HuH-7.5 (cell line): ENCODE measurements at places on chromosomes 5 and 9.

- DNase-seq = peak; percentile 47
Observed at GRCh38 chr5:150523472-150524350, 15.8 kb downstream of the NDST1 start.

DNA sequence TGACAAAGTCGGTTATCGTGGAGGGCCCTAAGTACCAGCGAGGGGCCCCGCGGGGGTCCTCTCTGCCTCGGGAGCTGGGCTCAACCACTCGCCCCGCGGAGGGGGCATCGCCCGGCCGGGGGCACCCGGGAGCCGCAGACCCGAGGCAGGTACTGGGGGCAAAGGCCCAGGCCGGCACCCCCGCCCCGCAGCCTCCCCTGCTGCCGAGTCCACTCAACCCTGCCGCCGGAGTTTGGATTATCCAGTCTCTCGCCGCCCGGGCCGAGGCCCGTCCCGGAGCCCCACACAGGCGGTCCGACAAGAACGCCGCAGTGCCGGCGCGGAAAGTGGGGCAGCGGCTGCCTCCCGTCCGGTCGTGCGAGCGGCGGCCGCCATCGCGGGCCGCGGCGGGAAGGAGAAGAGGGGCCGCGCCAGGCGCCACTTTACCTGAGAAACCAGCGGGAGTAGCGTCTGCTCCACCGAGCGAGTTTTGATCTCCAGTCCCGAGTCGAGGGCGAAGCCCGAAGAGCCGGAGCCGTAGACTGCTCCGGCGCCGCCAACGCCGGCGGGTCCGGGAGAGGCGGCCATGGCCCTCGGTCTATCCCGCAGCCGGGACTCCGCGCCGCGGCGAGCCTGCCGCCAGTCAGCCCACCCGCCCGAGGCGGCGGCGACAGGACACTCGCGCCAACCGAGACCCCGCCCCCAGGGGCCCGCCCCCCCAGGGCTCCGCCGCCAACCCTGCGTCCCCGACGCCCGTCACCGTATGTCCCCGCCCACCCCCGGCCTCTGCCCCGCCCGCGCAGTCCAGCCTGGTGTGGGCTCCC, at the start of gene CTNNAL1:
TSS of gene CTNNAL1 (minus strand) at position 624 of the 803 bp plus-strand sequence. CDS start at position 567, 57 bp downstream.
- DNase-seq = peak; percentile 87

GRCh38 chr9:116767219-116767618, 80.1 kb downstream of the TRIM32 start:
- DNase-seq = no peak

- no peak for DNase-seq
Observed at GRCh38 chr9:115117999-115118878, at the start of gene TNC. Gene TNC (minus strand): TSS chr9:115118157. CDS start chr9:115091018, 27,139 bp downstream.

- DNase-seq = no peak
Observed at GRCh38 chr5:57843059-57843367, 360.4 kb upstream of the ACTBL2 start.

GRCh38 chr9:131525643-131526565, 5.2 kb downstream of the UCK1 start:
- no peak for DNase-seq

- no peak for DNase-seq
Observed at GRCh38 chr5:14442536-14442935, 139.1 kb upstream of the OTULINL start.

DNA sequence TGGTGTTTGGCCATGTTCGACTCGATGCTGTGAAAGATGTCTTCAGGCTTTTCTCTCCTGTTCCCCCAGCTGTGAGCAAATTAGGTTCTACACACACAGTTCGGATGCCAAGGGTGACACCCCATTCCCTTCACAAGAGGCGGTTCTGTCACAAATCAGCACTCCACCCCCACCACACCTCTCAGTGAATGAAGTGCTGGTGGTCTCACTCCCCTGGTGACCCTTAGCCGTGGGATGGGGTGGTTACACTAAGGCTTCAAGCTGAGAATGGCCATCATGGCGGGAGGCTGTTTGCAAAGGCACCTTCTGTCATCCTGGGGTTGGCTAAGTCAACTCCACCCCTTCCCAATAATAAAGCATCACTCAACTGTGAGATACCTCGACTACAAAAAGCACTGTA, 26.4 kb downstream of the AMBP start:
- no peak for DNase-seq

GRCh38 chr5:142192286-142193113, 83.9 kb downstream of the NDFIP1 start:
- DNase-seq = no peak

GRCh38 chr5:143826951-143827444, 15.0 kb downstream of the HMHB1 start:
- DNase-seq = no peak

DNA sequence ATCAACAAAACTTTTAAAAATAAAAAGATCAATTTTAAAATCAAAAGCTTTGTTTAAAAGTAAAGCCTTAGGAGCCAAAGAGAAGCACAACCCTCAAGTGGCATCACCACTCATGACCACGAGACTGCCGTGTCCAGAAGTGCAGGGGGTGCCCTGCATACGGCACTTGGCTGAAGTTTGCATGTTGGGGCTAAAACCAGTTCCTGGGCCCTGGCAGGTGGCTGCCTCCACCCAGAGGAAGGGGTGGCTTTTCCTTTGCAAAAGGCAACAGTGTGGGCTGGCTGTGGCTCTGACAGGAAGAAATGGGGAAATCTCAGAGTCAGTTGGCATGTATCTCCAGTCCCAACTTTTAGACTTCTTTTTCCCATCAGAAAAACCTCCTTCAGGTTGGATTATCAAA, 15.3 kb downstream of the TRMO start:
- DNase-seq = no peak

- no peak for DNase-seq
Observed at GRCh38 chr9:14723301-14723700, 768 bp upstream of the CER1 start.

- DNase-seq = peak; percentile 49
Observed at GRCh38 chr5:173973616-173973969, 15.4 kb upstream of the C5orf47 start.

DNA sequence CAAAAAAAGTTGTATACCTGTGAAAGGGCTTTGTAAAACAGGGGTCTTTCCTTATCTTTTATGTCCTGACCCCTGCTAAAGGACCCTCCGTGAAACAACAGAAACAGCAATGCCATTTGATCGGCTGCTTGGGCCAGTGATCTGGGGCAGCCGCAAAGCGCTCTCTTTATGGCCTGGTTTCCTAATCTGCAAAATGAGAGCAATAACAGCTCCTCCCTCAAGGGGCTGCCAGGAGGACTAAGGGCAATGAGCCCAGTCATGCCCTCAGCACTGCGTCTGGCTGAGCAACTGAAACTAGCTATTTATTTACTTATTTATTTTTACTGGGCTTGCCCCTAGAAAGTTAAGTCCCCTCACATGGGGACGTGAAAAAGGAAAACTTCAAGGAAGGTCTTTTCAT, 18.3 kb downstream of the CMBL start:
- no peak for DNase-seq

DNA sequence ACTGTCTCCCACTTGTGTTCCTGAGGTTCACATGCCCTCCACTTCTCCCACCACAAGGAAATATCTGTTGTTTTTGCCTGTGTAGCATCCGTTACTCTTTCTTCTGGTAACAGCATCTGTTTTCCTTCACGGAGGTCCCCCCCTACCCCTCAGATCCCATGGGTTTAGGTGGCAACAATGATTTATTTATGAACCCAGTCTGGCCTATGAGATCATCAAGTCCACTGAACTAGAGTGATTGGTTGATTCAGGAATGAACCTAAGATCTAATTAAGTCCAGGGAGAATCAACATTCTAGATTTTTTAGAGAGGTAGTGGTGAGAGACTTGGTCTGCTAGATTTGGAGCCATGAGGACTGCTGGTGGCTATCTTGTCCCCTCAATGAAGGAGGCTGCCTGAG, 166.8 kb downstream of the NR3C1 start:
- no peak for DNase-seq

GRCh38 chr5:31268256-31268655, 74.8 kb downstream of the CDH6 start:
- no peak for DNase-seq

DNA sequence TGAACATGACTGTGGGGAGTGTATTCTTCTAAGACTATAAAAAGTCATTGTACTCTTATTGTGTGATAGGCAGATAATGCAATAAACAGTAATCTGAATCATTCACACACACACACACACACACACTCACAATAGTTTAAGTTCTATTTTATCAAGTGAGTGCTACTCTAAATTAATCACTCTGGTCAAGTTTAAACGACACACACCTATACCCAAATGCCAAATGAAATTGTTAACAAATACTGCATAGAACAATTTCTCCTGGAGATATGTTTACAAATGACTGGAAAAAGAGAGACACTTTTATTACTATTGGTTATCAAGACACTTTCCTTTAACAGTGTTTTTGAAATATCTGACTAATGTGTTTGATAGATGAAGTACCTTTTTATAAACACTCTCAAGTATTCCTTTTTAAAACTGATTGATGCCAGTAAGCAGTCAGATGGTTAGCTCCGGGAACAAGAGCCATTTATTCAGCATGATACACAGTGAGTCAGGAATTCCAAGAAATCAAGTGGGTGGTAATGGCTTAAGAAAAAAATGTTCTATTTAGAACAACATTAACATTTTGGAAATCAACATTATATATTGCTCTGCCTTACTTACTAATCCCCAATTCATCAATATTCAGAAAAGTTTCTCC, 521.6 kb upstream of the ST8SIA4 start:
- no peak for DNase-seq

- DNase-seq = no peak
Observed at GRCh38 chr5:32778403-32778802, 67.3 kb downstream of the NPR3 start.

DNA sequence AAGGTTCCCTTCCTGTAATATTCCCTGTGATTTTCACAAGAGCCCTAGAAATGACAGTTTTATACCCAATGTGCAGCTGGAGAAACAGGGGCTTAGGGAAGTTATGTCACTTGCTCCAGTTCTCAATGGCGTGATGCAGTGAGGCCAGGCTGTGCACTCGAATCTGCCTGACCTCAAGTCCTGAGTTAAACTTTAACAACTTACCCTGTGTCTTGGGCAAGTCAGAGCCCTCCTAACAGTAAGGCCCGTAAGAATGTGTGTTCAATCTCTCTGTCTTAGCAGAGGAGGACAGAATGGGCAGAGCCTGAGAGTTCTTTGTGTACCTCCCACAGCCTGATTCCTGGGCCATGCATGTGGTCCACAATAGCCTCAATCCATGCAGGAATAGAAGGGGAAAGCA, 181.1 kb downstream of the TRIM32 start:
- DNase-seq = no peak

DNA sequence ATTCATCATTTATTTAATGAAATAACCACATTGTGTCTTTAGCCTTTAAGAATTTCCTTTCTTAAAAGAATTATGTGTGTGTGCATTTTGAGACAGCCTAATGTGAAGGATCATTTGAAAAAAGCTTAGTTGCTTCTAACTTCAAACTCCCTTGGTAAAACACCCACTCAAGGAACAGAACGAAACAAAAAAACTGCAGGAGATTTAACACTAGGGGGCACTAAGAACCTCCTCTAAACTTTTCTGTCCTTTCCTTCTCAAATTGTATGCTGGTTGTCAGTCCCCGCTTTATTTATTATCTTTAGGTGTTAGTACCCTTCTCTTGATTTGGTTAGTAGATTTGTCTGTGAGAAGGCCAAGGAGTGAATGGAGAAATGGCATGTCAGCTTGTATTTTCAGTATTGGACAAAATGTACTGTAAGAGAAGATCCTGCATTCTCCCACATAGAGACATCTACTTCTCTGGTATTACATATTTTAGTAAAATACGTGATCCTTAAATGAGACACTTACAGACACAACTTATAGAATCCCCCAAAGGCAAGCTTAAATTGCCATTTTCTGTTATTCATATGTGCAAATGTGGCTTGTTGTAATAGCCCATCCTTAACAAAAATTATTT, 229.7 kb downstream of the MRPS30 start:
- no peak for DNase-seq

GRCh38 chr5:153429761-153430380, 60.6 kb upstream of the GRIA1 start:
- no peak for DNase-seq

GRCh38 chr5:135065306-135066265, 31.6 kb upstream of the PITX1 start:
- DNase-seq = no peak

- no peak for DNase-seq
Observed at GRCh38 chr9:113634596-113635515, 171.3 kb downstream of the RGS3 start.

GRCh38 chr5:90424245-90424644, 14.7 kb upstream of the CETN3 start:
- DNase-seq = no peak

- no peak for DNase-seq
Observed at GRCh38 chr5:17267106-17267505, 49.7 kb downstream of the BASP1 start.

- DNase-seq = no peak
Observed at GRCh38 chr9:68560071-68560844, 19.6 kb upstream of the TMEM252 start.

DNA sequence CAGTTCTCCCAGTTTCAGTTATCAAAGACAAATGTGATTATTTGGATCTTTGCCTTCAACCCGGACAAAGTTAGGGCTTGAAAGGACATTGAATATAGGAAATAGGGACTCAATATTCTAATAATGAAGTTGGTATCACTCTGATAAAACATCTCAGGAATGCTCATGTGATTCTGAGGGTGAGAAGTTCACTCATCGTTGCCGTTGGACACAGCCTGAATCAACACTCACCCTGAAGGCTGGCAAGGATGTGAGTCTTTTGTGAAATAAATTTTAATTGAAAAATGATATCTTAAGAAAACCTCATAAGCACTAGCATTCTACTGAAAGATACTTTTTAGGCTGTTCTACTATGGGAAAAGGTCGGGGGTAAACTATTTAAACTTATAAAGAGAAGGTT, 44.8 kb upstream of the C9orf72 start:
- no peak for DNase-seq

- no peak for DNase-seq
Observed at GRCh38 chr5:108101821-108102220, 280.1 kb downstream of the FBXL17 start.

DNA sequence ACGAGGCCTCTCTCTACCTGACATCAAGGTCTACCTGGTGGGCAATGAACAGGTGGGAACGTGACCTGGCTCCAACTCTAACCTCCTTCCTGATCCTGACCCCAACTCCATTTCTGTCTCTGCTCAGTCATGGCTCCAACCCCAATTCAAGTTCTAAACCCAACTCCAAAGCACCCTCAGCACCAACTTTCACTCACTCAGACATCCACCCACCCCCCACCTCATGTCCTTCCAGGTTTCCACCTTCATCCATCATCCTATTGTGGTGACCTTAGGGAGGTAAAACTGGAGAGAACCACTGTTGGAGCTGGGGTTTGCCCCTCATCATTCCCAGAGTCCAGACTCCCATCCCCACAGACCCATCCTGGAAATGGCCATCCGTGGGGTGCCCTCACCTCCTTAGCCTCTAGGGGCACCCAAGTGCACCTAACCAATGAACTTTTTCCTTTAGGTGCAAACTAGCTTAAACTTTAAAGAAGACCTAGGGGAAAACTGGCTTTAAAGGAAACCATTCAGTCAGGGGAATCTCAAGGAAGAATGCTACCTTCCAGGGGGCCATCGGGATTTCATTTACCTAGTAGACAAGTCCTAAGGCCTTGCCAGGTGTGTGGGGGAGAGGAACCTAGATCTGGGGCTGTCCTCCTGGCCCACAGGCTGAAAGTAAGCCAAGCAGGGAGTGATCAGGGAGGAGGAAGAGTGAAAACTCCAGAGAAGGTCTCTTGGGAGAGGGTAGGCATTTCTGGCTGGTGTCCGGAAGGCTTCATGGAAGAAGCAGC, 11.3 kb downstream of the RGS14 start:
- peak; percentile 82 for DNase-seq

- no peak for DNase-seq
Observed at GRCh38 chr5:14675865-14676300, 11.4 kb downstream of the OTULIN start.

GRCh38 chr5:15823398-15823797, 323.4 kb downstream of the FBXL7 start:
- no peak for DNase-seq

GRCh38 chr9:107090218-107090617, 192.9 kb upstream of the RAD23B start:
- DNase-seq = no peak
